AG08396 (cell line): ENCODE measurements at places on chromosomes 6 and 20.

GRCh38 chr6:109891924-109892323, 86.2 kb upstream of the GPR6 start:
- no peak for DNase-seq

DNA sequence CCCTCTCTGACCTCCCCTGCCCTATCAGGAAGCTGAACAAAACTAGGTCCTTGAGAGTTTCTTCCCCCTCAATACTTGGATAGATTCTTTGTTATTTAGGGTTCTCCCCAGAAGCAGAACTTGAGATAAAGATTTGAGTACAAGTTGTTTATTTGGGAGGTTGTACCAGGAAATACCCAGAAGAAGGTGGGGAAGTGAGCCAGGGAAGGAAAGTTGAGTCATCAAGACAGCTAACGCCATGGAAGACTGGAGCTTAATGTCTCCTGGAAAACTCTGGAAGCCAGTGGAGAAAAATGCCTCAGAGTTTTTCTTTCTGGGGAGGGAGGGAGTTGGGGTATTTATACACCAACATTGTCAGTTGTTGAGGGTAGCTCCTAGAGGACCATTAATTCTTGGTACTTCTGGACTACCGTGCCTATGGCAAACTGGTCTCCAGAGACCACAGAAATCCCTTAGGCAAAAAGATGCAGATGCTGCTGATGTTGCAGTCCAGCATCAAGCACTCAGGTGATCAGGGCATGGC, 102.6 kb upstream of the ZFP64 start:
- no peak for DNase-seq

DNA sequence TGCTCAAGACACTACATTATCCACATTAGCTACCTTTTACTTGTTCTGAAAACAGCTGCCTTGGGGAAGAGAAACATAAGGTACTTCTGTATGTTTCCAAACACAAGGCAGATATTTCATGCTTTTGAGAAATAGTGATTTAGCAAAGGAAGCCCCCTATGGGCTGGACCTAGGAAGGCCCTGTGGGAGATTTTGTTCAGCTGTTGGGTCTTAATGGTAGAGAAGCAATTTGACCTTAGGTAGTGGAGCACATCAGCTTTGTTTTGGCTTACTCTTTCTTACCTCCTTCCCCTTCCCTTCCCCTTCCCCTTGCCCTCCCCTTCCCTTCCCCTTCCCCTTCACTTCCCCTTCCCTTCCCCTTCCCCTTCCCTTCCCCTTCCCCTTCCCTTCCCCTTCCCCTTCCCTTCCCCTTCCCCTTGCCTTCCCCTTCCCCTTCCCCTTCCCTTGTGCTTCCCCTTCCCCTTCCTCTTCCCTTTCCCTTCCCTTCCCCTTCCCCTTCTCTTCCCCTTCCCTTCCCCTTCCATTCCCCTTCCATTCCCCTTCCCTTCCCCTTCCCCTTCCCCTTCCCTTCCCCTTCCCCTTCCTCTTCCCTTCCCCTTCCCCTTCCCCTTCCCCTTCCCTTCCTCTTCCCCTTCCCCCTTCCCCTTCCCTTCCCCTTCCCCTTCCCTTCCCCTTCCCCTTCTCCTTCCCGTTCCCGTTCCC, 84.6 kb downstream of the ANKS1A start:
- DNase-seq: no peak

- no peak for DNase-seq
Measured at GRCh38 chr6:131652472-131652871, 15.4 kb downstream of the ENPP3 start.

GRCh38 chr6:4021854-4022695, 56.9 kb downstream of the FAM217A start:
- no peak for DNase-seq

DNA sequence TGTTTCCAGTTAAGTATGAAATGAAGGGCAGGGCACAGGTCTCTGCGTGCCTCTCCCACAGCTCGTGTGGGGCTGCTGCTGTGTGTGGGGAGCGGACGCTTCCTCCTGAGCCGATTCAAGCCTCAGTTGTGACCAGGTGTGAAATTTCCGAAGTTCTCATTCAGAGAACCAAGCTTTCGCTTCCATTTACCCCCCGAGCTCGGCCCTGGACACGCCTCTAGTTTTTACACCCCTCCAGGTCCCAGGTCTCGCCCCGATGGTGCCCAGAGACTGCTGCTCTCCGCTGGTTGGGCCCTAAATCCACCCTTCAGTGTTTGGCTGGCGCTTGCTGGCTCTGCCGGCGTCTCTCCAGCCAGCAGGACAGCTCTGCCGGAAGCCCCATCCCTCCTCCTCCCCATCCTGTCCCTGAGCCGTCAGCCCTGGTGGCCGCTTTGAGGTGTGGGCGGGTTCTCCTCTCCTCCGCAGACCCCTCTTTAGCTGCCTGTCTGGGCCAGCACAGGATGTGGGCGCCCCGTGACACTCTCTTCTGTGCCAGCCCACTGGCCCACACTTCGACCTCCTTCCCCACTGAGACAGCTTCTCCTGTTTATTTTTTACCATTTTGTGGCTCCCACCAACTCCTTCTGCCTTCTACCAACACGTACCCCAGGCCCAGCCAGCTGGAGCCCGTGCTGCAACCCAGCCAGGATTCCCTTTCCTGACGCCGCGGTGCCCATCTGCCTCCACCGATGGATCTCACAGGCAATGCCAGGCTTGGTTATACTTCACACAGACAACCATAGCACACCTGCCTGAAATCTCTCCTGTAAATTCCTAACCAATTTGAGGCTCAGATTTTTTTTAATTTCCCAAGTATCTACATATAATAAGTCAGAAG, 142.8 kb downstream of the DLL1 start:
- DNase-seq: no peak

DNA sequence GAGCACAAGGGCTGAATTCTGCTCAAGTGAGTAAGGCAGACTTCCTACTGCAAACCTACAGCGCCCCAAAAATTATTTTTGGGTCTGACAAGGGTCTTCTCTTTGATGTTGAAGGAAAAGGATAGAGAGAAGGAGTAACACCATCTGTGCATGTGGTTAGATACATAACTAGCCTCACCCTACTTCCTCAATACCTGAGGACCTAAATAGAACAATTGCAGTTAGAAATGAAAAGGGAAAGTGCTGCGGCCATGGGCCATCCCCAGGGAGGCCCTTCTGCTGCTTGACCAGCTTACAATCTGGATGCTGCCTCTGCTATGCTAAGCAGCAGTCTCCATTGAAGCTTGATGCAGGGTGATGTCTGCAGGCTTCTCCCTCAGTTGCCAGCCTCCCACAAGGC, 63.2 kb upstream of the ARMH2 start:
- DNase-seq: no peak

- DNase-seq: no peak
Measured at GRCh38 chr20:32462900-32463641, 104.9 kb downstream of the ASXL1 start.

- no peak for DNase-seq
Measured at GRCh38 chr6:73471686-73472290, 10.3 kb downstream of the MTO1 start.

- no peak for DNase-seq
Measured at GRCh38 chr6:92275150-92275549, 1144.2 kb downstream of the EPHA7 start.

DNA sequence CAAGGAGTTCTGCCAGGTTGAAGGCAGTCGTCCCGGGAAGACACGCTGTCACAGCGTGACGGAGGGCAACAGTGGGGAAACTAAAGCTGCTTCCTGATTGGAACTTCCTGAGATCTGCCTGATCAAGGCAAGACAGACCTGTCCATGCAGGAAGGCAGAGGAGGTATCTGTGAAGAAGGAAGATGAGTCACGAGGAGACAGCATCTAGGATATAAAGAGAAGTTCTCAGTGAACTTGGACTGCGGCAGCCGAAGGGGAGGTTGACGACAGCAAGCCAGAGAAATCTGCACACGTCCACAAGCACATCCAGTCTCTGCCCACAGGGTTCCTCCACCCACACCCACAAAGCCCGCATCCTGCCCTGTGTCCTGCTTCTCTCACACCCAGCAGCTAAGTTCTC, 38.6 kb downstream of the PREP start:
- no peak for DNase-seq

DNA sequence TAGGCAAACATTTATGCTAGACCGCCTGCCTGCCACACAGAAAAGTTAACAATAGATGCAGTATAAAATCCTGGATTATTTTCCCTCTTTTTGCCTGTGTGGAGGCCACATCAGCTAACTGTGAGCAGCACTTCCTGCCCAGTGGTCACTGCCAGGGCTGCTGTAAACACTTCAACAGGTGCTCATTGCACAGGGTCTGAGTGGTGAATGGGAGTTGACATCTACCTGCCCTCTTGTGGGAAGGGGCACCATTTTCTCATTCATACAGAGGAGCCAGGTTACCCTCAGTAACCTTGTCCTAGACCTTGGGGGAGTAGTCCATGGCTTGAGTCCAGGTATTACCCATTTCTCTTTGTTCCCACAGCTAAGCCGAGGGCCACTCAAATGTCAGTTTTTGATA, 235.3 kb downstream of the TMEM242 start:
- no peak for DNase-seq

DNA sequence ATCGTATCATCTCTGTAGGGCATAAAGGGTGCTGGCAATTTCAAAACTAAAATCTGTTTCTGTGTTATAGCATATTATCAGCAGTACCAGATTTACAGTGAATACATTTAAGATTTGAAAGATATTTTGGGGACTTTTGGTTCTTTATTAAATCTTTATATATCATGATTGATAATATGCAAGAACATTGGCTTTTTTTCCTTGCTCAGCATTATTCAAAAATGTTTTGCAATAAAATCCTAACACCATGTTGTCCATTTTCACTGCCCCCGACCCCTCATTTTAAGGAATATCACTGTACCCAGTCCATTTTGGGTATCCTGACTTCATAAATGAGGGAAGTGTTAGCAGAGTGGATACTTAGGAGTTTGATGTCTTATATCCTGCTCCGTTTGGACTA, 16.3 kb downstream of the FARS2 start:
- no peak for DNase-seq

- DNase-seq: no peak
Measured at GRCh38 chr6:42915732-42916131, at the start of gene PTCRA. Gene PTCRA, plus strand, starts transcription at chr6:42916053. Its CDS starts 17 bp downstream, at chr6:42916070.

- peak; percentile 6 for DNase-seq
Measured at GRCh38 chr20:54476169-54477009, 996 bp downstream of the DOK5 start.

DNA sequence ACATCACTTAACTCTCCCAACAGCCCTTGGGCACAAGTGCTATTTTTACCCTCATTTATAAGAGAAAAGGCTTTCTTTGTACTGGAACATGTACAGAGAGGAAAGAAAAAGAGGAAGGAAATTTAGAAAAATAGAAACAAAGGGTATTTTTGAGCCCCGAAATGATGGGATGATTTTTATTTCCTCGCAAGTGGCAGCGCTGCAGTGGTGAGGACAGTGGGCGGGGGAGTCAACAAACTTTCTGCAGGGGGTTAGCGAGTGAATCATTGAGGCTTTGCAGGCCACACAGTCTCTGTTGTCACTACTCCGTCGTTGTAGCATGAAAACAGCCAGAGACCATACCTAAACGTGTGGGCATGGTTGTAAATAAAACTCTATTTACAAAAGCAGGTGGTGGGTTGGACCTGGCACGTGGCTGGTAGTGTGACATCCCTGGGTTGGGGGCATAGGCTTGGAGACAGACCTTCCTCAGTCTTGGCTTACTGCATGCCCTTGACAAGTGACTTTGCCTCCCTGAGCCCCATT, 25.5 kb upstream of the OCSTAMP start:
- DNase-seq: no peak

- no peak for DNase-seq
Measured at GRCh38 chr6:56659721-56660380, 17.2 kb upstream of the DST start.

GRCh38 chr20:54048891-54049545, 21.4 kb downstream of the BCAS1 start:
- no peak for DNase-seq

DNA sequence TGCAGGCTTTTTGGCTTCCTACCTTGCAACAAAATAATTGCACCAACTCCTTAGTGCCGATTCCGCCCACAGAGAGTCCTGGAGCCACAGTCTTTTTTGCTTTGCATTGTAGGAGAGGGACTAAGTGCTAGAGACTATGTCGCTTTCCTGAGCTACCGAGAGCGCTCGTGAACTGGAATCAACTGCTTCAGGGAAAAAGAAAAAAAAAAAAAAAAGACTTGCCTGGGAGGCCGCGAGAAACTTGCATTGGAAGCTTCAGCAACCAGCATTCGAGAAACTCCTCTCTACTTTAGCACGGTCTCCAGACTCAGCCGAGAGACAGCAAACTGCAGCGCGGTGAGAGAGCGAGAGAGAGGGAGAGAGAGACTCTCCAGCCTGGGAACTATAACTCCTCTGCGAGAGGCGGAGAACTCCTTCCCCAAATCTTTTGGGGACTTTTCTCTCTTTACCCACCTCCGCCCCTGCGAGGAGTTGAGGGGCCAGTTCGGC, 420 bp downstream of the SOX4 start:
- peak; percentile 52 for DNase-seq

- DNase-seq: peak; percentile 24
Measured at GRCh38 chr6:75334266-75335040, 49.9 kb upstream of the TMEM30A start.

DNA sequence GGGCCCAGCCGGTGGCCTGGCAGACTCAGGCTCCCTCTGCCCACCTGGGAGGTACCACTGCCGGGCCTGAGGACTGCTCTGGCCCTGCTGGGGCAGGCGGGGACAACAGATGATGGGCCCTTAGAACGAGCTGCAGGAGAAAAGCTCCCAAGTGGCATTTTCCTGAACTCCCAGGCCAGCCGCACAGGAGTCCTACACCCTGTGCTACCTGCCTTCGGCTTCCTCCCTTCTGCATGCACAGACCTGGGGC, 41.3 kb downstream of the DSTN start:
- no peak for DNase-seq

GRCh38 chr20:49687595-49688567, 25.8 kb downstream of the B4GALT5 start:
- DNase-seq: no peak

GRCh38 chr20:1472556-1473245, 6.1 kb upstream of the NSFL1C start:
- DNase-seq: no peak

GRCh38 chr20:33681728-33682353, 4.3 kb downstream of the E2F1 start:
- no peak for DNase-seq

DNA sequence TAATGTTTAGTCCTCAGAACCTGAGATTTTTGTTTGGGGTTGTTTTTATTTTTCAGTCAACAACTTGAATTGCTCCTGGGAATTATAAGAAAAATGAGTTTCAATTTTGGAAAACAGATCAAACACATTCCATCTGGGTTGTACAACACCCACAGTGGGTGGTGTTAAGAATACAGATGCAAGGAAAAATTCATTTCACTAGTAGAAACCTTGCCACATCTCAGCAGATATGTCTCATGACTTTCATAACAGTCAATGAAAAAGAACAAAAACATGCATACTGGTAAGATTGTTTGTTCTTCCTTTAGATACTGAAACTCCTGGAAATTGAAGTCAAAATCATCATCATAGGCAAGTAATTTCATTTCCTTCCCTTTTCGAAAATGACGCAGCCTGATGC, 78.9 kb downstream of the MOXD1 start:
- DNase-seq: no peak

- no peak for DNase-seq
Measured at GRCh38 chr6:140083375-140083774, 708.9 kb upstream of the CITED2 start.
